Coronary artery (tissue), 2 donors: ENCODE measurements at places on chromosomes 4 and X.

DNA sequence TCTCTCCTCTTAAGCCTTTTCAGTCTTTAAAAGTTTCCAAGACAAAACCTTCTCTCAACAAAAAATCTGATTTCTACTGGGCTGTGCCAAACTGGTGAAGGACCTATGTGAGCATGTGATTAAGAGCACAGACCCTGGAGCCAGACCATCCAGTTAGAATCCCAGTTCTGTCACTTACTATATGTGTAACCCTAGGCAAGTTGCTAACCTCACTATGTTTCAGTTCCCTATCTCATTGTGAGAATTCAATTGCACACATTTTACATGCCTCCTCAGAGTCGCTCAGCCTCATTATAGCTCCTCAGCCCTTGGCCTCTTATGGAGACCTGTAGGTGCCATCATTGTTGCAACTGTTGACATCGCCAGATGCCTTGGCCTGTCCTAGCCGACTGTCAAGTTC lies 54.1 kb upstream of the VEGFD start:
- no peak for DNase-seq

DNA sequence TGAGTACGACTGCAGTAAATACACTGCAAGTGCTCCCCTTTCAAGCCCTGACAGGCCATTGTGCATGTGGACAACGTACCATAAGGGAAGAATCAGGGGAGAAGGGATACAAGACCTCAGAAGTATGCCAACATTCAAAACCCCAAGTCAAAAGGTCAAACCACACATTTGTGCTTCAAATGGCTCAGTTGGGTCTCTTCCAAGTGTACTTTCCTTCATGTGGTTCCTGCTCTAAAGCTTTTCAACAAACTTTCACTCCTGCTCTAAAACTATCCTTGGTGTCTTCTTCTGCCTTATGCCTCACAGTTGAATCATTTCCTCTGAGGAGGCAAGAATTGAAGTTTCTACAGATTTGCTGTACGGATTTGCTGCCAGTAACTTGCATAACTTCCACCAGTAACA lies 305.7 kb upstream of the SLIT2 start:
- DNase-seq = no peak

DNA sequence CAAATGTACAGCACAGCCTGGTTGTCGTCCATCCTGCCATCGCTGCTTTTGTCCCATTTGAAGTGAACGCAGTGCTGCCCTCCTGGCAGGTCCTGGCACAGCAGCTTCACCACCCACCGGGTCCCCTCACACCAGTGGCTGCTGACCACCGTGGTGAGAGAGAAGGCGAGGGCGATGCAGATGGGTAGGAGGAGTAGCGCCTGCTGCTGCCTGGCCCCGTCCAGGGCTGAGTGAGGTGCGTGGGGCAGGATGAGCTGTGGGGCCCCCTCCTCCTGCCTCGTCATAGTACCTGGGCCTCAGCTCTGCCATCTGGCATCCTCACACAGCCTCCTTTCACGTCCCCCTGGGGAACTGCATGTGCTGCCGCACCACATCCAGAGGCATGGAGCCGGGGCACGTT lies 1.8 kb downstream of the DCAF8L2 start:
- no peak for DNase-seq

GRCh38 chr4:137531986-137532868 lies at the start of gene PCDH18:
TSS of gene PCDH18 (minus strand) at chr4:137532494. CDS start at chr4:137532088, 406 bp downstream.
- DNase-seq = peak; percentile 94

GRCh38 chrX:19557822-19558221 lies 42.5 kb upstream of the MAP3K15 start:
- no peak for DNase-seq

GRCh38 chr4:13171292-13172057 lies 312.7 kb downstream of the RAB28 start:
- no peak for DNase-seq

DNA sequence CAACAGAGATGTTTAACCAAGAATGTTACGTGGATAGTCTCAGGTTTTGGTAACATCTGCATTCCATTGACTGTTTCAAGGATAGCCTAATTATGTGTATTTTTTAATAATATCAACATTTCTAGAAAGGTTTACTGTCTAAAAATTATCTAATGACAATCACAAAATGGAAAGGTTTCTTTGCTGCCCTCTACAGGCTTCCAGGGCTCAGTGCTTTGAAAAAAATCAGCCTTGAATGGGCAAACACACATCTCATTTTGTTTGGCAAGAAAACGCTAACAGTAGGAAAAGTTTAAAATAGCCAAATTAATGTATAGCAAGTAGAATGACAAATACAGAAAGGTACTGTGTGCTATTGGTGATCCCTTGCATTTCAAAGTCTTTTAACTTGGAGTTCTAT lies 223.4 kb upstream of the PRPS2 start:
- no peak for DNase-seq

GRCh38 chr4:8141935-8142334 lies 16.7 kb downstream of the ABLIM2 start:
- no peak for DNase-seq

- no peak for DNase-seq
Observed at GRCh38 chrX:10654960-10655359, 34.6 kb upstream of the MID1 start.

DNA sequence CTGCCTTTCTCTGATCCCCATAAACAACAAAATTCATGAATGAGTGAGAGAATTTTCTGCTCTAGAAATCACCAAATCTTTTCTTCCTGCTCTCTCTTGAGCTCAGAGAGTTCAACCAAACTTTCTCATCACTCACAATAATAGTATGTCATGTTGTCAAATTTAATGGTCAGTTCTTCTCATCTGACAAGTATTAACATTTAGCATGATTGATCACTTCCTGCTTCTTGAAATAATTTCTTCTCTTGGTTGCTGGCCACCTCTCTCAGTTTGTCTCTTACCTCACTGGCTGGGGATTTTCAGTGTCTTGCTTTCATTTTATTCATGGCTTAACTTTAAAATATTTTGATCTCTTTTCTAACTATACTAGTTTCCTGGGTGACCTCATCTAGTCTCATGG lies 25.5 kb upstream of the FGF5 start:
- no peak for DNase-seq

- DNase-seq = no peak
Observed at GRCh38 chr4:30863021-30863420, 142.9 kb downstream of the PCDH7 start.

- no peak for DNase-seq
Observed at GRCh38 chrX:1794586-1794985, 179.7 kb downstream of the ASMT start.

- DNase-seq = no peak
Observed at GRCh38 chrX:26581091-26581490, 365.1 kb downstream of the MAGEB5 start.

- no peak for DNase-seq
Observed at GRCh38 chr4:41074215-41074614, 140.1 kb downstream of the APBB2 start.

DNA sequence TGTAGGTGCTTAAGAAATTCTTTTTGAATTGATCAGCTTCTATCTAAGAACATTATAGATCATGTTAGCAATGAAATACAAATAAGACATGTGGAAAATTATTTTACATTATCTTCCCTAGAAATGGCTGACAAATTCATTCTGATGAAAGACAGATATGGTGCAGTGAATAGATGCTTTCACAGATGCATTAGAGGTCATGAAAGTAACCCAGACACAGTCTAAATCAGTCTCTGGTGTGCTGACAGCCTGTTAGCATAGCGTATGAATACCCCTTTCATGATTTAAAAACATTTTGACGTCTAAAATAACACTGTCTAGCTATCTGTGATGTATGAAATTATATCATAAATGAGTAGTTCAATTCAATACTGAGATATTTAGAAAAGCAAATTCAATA lies 180.9 kb downstream of the UNC5C start:
- DNase-seq = no peak

DNA sequence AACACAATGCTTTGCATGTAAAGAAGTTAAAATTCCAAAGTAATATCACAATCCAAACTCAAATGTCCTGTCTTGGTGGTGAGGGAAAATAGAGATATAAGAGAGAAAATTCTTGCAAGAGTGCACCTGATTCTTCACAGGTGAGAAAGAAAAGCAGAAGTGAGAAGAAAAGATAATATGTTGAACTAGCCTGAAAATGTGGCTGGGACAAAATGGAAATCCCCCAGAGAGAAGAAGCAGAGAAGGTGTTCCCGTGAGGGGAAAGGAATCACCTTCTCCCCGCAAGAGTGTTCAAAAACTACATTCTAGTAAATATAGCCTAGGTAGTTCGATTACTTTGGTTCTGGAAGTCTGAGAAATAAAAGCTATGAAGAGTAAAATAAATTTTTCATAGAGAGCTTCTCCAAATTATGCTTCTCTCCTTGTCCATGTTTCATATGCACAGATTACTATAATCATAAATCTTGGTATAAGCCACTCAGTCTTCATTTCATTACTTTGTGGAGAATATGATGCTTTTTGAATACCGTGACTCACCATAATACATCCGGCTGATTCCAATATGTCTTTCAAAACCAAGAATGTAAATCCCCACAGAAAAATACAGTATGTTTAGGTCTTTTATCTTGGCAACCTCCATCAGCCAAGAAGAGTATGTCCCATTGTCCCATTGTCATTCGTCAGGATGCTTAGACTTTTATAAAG lies 63.1 kb downstream of the COX18 start:
- no peak for DNase-seq

DNA sequence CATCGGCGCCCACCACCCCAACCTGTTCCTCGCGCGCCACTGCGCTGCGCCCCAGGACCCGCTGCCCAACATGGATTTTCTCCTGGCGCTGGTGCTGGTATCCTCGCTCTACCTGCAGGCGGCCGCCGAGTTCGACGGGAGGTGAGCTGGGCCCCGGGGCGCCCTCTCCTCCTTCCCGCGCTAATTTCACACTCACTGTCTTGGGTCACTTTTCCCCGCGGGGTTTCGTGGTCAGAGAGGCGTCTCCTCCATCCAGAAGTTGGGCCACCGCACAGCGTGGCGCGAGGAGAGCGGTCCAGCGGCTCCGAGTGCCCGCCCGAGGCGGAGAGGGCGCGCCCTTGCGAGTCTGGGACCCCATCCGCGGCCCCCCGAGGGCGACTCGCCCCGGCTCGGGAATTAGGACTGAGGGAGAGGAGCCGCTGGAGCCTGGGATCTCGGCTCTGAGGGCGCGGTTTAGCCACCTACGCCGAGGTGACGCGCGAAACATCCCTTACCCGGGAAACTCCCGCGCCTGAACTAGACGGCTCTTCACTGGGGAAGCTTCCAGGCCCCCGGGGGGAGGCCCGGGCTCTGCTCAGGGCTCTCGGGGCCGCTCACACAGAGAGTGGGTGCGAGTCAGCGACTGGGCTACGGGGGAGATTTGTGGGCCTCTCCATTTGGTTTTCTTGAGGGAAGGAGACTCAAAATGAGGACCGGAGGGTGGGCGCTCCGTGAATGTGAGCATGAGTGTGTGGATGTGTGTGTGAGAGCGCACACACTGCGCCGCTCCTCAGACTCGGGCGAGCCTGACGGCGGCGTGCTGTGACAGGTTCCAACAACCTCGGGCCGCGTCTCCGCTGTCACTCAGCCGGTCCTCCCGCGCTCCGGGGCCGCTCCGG lies 551 bp downstream of the NPNT start:
- DNase-seq = peak; percentile 76

DNA sequence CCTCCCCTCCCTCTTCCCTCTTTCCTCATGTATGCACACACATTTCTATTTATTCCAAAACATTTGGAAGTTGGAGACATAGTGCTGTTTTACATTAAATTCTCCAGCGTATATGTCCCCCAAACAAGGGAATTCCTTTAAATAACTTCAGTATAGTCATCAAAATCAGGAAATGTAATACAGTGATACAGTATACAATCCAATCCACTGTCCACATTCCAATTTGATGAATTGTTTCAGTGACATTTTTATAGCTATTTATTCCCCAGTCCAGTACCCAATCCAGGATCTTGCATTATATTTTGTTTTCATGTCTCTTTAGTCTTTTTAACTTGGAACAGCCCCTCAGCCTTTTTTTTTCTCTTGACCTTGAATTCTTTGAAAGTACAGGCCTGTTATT lies 233.0 kb downstream of the DKK2 start:
- no peak for DNase-seq

GRCh38 chrX:3962511-3963311 lies 249.3 kb upstream of the PRKX start:
- no peak for DNase-seq

GRCh38 chr4:184574861-184575260 lies 74.4 kb downstream of the CASP3 start:
- no peak for DNase-seq

DNA sequence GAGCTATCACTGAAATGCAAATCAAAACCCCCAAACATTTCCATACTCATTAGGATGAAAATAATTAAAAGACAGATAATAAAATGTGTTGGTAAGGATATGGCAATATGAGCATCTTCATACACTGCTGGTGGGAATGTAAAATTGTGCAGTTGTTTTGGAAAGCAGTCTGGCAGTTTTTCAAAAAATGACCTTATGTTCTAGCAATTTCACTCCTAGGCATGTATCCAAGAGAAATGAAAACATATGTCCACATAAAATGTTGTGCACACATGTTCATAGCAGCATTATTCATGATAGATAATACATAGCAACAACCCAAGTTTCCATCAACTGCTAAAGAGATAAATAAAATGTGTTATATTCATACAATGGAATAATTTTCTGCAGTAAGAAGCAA lies 14.8 kb upstream of the GPRASP2 start:
- DNase-seq = no peak

GRCh38 chr4:112853662-112854256 lies 195.7 kb upstream of the ANK2 start:
- DNase-seq = no peak

DNA sequence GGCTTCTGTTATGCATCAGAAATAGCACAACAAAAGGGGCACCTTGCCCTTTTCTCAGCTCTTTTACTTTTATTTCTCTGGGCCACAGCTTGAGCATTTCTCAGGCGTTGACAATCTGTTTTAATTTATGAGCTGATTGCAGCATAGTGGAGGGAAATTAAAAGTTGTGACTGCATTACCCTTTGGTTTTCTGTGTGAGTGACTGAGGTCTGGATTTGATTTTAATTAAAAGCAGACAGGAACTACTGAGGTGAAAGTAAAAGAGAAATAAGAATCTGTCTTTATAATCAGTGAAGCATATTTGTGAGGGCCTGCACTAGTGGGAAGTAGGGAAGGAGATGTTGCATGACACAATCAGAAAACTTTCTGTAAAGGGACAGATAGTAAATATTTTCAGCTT lies 43.4 kb upstream of the GEMIN8 start:
- DNase-seq = no peak

- no peak for DNase-seq
Observed at GRCh38 chr4:185071236-185071811, 53.0 kb downstream of the HELT start.

GRCh38 chr4:7209699-7210098 lies 17.4 kb downstream of the SORCS2 start:
- DNase-seq = no peak
